ENCODE measurements at places on chromosomes 11 and 22.

GRCh38 chr11:122617926-122618325 is 37.6 kb upstream of the UBASH3B start:
- DNase-seq, result no peak

DNA sequence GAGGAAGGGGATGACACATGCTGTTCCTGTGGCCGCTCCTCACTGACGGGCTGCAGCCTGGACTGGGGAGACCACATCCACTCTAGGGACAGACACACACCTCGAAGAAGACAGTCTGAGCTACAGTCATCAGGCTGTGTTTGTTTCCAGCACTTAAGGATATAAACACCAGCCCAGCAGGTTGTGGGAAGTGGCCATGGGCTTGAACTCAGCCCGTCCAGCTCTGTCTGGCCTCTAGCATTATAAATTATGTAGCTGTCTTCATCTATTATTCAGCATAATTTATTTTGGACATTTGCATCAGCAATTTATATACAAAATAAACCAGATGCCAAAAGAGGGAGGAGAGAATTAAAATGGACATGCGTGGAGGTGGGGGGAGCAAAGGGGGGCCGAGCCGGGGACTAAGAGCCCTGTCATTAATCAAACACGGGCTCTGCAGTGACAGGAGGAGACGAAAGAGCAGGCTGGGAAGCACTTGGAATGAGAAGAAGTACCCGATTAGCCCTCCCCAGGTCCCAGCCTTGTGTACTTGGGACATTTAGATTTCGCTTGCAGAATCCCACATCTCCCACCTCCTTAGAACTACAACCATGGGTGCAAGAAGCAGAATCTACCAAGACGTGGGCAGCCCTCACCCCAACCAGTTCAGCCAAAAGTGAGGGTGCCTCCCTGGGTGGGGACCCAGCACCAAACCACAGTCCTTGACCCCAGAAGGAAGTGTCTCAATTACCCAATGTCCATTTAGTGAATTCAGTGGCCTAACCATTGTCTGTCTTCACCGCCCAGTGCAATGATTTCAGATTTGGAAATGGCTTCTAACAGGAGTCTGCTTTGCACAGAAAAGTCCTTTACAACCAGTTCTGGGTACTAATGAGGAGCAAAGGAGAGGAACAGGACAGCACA is 309.6 kb downstream of the OPCML start:
- no peak for DNase-seq

- DNase-seq, result no peak
Observed at GRCh38 chr11:64789331-64790204, 11.2 kb upstream of the SF1 start.

DNA sequence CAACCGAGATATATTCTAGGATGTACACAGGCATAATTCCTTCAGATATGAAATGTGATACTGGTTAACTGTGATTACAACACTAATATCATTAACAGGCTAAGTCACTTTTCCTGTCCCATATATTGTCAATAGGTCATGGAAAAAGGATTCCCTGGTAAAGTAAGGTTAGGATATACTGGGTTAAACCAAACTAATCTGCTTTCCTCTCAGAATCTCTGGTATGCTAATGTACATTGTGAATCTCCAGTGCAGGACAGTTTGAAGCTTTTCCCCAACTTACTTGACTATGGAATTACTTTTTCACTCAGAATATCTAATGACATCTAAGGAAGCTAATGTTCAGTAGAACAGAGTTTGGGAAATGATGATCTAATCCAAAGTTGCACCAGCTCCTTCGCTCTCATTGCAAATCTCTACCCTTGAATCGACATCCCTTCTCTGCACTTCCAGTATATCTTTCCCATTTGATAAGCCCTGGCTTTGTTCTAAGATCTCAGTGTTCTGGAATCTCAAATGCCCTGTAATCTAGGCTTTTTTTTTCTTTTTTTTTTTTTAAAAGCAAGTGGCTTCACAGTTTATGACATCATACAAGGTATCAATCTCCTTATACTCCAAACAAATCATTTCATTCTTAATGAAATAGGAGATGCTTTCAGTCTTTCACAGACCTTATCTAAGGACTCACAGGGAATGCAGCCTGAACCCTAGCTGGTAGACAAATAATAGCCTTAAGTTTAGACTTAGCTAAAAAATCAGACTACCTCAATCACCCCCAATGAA is 43.8 kb downstream of the COPB1 start:
- DNase-seq, result no peak

DNA sequence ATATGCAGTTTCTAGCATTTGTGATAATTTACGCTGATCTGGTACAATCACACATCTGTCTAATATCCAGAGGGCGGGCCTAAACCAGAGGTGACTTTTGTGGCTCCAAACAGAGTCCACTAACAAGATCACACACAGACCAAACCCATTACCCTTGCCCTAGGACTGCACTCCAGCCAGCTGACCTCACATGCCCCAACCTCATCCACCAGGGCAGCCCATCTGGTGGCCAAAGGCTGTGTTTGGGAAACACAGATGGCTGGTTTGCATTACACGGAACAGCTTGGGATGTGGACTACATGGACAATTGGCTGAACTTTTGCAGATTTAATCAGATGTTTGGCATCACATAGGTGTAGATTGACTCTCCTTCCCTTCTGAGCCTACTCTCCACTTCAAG is 228.2 kb downstream of the GRIK4 start:
- DNase-seq, result no peak

- DNase-seq, result no peak
Observed at GRCh38 chr11:121152764-121153163, 51.7 kb downstream of the TECTA start.

DNA sequence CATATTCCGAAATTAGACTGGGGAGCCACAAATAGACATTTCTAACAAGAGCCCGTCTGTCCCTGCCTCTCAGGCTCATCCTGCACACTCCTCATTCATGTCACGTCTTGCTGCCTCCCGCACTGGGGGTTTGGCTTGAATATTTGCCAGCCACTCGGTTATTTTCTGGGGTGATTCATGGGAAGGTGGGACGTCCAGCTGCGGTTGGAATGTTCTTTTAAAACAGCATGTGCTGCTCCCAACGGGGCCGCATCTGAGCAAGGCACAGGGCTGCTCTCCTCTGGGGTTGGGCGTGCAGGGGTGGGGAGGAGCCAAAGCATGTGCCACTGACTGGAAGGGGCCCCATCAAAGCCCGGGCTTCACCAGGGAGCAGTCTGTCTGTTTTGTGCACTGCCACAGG is 25.9 kb upstream of the SLC5A4 start:
- DNase-seq, result no peak

DNA sequence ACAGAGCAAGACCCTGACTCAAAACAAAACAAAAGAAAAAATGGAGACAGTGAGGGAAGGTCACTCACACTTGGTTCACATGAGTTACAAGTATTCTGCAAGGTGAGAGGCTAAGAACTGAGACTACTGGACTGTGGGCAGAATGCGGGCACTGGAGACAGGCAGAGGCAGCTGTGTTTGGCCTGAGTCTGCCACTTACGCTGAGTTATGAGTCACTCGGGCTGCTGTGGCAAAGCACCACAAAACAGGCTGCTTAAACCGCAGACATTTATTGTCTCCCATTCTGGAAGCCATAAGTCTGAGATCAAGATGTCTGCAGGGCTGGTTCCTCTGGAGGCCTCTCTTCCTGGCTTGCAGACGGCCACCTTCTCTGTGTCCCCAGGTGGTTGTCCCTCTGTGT is 122.8 kb downstream of the SHANK2 start:
- DNase-seq, result no peak

All from stimulated activated CD8-positive, alpha-beta memory T cell treated with anti-CD3 and anti-CD28 coated beads, Interleukin-7, amount 100 ng/mL, for 1 hour (primary cell).